ENCODE measurements at places on chromosomes 4 and X.

DNA sequence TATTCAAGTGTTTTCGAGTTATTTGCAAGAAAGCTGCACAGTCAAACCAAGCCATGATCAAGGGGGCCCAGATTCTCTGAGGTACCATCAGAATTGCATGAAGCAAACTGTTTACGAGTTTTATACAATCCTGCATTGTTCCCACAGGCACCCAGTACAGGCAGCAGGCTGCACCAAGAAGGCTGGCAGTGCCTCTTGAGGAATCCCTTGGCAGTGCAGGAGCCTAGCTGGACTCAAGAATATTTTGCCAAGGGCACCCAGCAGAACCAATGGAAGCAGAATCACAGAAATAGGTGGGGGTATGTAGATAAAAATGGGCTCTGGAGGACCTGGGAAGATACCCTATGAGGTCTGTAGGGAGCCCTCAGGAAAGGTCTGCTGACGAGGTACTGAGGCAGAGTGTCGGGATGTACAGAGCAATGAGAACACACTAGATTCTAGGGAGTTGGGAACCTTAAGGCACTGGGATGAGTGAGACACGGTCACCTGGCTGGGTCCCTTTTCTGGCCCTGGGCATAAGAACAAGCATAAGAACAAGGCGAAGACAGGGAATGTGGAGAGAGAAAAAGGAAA lies 2.5 kb upstream of the PLP1 start:
- no peak for DNase-seq

DNA sequence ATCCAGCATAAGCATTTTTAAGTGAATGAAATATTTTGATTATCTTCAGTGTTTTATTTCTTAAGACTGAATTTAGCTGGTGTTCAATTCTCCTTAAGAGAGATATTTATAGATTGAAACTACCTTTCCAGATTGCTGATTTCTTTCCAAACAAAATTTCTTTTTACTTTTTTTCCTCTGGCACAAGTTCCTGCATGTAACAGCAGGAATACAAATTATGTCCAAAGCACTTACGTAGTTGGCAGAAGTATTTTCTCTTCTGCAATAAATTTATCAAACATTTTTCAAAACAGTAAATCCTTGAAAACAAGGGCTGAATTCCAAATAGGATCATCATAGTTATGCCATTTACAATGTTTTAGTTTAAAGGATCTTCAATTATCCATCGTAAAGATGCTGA lies 412.6 kb downstream of the IQCM start:
- no peak for DNase-seq

DNA sequence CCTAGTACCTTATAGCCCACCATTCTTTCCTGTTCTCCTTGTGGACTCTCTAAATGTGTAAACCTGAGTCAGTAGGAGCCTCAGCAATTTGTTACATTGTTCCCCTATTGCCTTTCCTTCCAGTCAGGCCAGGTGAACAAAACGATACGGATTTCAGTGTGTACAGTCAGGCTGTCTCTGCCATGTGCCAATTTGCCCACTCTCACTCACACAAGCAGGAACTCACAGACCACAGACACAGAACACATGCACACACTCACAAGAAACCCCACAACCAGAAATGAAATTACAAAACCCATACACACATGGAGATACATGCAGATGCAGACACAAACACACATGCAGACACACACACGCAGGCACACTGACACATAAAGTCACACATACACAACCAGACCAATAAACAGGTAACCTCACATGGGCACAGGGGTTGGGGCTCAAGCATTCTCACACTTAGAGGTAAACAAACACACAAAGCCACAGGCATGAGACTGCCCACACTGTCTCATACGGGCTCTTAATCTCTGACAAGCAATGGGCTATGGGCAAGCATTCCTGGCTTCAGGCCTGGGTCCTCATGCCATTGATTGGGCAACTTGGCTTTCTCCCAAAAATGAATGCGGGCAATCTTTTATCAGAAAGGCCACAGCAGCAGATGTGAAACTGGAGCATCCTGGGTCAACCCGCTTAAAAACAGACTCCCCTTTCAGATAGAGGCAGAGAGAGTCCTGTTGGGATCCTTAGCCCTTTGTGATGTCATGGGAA lies 68.7 kb downstream of the NBDY start:
- no peak for DNase-seq

GRCh38 chr4:13126976-13127910 lies 356.9 kb downstream of the RAB28 start:
- no peak for DNase-seq
